ENCODE measurements at places on chromosomes 6 and 20.

DNA sequence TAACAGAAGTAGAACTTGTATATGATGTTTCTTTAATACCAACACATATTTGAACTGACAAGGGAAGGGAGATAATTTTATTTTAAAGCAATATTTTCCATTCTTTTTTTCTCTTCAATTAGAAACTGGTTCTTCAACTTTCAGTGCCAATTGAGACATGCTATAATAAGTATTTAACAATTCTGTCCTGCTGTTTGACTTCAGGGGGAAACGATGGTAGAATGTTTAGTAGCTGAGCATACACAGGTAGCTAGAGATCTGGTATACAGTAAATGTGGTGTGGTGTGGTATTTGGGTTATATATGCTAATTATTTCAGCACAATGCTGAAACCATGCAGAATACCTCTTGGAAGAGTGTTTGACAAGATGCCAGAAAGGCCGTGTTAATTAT is 156.9 kb downstream of the ARID1B start:
- DNase-seq = no peak

- DNase-seq = no peak
Observed at GRCh38 chr20:6014957-6015356, 38.9 kb downstream of the LRRN4 start.

GRCh38 chr6:82959385-82959941 is 106.2 kb downstream of the UBE3D start:
- peak; percentile 65 for DNase-seq

- DNase-seq = peak; percentile 52
Observed at GRCh38 chr6:38034274-38034914, 214.9 kb downstream of the ZFAND3 start.

GRCh38 chr20:59821201-59821600 is 112.2 kb downstream of the SYCP2 start:
- DNase-seq = no peak

GRCh38 chr6:105321728-105322127 is 81.2 kb downstream of the PREP start:
- DNase-seq = no peak

DNA sequence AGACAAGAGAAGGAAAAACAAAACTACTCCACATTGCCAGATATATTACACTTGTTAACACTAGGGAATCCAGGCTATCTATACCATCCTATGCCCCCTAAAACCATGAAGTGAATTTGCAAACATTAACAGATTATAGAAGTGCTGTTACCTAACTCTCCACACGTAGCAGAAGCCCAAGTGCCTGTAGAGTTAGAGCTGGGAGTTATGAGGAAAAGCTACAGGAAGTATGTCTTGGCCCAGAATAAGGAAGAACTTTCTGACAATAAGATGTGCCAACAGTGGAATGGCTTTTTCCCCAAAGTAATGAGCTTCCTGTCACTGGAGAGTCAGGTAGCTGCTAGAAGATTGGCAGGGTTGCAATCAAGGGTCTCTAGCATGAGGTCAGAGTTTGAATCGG is 32.5 kb downstream of the ADGRG6 start:
- no peak for DNase-seq
